ENCODE measurements at places on chromosomes 5 and 9.

- no peak for DNase-seq
Observed at GRCh38 chr5:66149950-66150349, 5.8 kb downstream of the SREK1 start.

DNA sequence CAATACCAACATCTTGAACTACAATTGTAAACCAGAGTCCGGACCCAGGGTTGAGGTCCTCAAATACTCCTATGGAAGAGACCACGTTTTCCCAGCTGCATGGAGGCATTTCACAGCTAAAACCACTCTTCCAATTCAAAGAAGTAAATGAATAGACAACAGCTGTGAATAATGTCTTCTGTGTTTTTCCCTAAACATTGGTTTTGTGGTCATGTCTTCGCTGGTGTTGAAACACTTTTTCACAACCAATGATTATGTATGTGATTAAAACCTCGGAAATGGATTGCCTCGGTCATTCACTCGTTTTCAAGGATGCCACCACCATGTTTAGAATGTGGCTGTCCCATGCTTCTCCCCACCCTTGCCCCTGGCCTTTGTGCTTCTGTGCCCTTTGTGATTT, 9.4 kb upstream of the TENT4A start:
- no peak for DNase-seq

GRCh38 chr5:157266286-157267007, 524 bp downstream of the CYFIP2 start:
- no peak for DNase-seq

DNA sequence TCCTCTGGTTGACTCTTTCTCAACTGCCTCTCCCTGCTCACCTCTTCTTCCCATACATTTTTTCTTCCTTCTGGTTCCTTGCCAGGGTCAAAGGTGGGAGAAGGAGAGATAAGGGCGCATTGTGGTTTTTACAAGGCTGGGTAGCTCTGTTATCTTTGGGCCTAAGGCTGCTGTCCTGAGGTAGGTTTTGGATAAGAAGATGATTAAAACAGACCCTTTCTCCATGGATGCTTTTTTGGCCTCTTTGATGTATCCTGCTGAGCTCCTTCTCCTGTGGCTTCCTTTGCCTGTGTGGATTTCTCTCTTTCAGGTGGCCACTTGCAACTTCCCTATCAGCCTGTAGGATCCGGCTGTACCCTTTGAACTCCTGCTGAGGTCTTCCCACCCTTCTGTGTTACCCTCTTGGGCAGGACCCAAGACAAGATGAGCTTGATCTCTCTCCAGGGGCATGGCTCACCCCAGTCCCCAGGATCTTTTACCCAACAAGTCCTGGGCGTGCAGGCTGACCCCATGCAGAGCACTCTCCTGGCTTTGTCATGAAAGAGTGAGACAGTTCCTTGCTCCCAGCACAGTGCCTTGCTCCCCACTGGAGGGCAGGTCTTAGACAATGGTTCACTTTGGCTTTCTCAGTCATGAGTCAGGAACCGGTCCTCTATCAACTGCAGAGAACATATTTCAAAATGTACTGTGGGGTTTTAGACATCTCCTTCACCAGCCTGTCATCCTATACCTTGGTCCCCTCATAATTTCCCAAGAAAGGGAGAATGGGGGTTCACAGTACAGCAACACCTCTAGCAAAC, 197.9 kb downstream of the TLE4 start:
- DNase-seq, result no peak

DNA sequence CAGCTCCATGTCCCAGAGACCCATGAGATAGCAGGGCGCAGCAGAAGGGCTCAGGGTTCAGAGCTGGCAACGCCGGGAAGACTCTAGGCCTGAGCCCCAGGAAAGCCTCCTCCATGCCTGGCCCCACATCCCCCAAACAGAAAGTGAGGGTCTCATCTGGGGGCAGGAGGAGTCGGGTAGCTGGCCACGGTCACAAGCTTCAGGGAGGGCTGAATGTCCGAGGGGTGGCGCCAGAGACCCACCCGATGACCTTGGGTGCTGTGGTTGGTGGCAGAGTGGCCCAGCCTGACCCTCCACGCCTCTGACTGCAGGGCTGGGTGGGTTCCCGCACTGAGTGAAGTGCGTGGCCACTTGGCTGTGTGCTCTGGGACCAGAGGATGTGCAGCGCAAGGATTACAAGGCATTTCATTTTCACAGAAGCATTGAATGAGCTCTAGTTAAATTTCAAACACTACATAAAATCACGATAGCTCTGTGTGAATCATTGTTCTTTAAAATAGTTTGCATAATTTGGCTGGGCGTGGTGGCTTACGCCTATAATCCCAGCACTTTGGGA, 3.0 kb downstream of the C8G start:
- DNase-seq, result no peak

Measured in frontal cortex (tissue), 4 donors.